Upper lobe of right lung (tissue), 1 donor: ENCODE measurements at places on chromosomes 11 and 22. TPM values are rescaled to one million over a fixed set of nuclear protein-coding genes. Genes with fewer than 3 reads are reported as not detected.

GRCh38 chr11:110566577-110566976 lies 136.8 kb downstream of the FDX1 start:
- no peaks in the 10 kb centered on the region for H3K36me3 ChIP-seq
- no peak overlapping the region for H3K4me3 ChIP-seq
- no peak for DNase-seq
- H3K4me1 ChIP-seq = no peaks in the 10 kb centered on the region
- no peaks in the 10 kb centered on the region for H3K27me3 ChIP-seq
- H3K27ac ChIP-seq = no peak overlapping the region

DNA sequence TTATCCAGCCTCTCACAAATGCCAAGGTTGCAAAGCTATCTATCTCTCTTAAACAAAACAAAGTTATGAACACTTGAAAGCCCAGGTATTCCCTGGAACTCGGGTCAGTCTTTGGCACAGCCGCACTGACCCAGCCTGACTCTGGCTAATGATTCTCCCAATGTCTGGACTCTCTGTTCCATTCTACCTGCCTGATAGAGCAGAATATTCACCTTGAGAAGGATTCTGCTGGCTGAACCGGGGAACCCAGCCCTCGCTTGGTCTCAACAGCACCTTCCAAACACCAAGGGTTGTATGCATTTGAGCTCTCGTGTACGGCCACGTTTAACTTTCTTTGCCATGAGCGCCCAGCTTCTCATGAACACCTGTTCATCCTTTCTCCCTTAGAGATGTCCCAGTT lies 116.8 kb downstream of the ZBTB16 start:
- peaks cover 93% of the 10 kb centered on the region for H3K4me1 ChIP-seq
- no peaks in the 10 kb centered on the region for H3K36me3 ChIP-seq
- H3K4me3 ChIP-seq = no peak overlapping the region
- no peaks in the 10 kb centered on the region for H3K27me3 ChIP-seq

DNA sequence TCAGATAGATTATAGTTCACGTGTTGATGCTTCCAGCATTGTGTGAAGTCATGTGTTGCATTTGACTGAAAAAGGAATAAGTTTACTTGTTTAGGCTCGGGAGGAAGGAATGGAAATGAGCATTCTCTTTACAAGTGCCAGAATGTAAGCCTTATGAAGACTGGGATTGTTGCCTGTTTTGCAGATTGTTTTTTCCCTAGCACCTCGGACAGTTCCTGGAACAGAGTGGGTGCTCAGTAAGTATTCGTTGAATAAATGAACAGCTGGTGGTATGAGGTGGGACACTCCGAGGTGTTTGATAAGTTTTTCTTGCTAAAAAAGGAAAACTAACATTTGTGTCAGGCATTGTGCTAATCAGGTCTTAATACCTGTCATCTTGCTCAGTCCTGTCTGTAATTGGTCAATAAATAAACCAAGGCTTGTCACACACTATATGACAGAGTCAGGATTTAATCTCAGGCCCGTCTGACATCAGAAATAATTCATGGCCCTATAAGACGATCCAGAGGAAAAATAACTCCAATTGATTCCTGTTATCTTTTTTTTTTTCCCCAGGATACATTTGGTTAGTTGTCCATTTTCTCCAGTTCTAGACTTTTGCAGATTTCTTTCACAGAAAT lies 304.7 kb downstream of the NELL1 start:
- H3K27ac ChIP-seq = no peak overlapping the region
- H3K4me1 ChIP-seq = no peaks in the 10 kb centered on the region
- H3K36me3 ChIP-seq = no peaks in the 10 kb centered on the region

GRCh38 chr11:131724436-131724975 lies 354.1 kb downstream of the NTM start:
- DNase-seq = no peak
- no peaks in the 10 kb centered on the region for H3K36me3 ChIP-seq
- no peak overlapping the region for H3K27ac ChIP-seq
- H3K27me3 ChIP-seq = peaks cover 4% of the 10 kb centered on the region
- H3K4me1 ChIP-seq = no peaks in the 10 kb centered on the region

The TUG1 gene
- 71.8 TPM for total RNA-seq
